ENCODE measurements at places on chromosomes 7 and 10.
A peak's percentile ranks its signal among the peaks of the same experiment; 100 is the strongest.

GRCh38 chr7:158849768-158850544, 6.4 kb upstream of the DYNC2I1 start:
- DNase-seq: no peak

DNA sequence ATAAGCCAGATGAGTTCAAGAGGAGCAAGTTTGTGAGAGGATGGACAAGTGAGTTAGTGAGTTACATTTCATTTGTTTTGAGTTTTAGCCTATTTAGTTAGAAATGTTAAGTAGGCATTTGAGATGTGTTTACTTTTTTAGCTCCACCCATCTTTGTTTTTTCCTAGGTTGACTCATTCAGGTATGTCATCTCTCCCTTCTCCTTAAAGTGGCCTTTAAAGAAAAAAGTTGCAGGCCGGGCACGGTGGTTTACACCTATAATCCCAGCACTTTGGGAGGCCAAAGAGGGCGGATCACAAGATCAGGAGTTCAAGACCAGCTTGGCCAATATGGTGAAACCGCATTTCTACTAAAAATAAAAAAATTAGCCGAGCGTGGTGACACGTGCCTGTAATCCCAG, 71.2 kb downstream of the BMPR1A start:
- DNase-seq: no peak

- no peak for DNase-seq
Measured at GRCh38 chr10:97140049-97140846, 45.5 kb downstream of the SLIT1 start.

GRCh38 chr10:36185097-36185496, 543.0 kb upstream of the FZD8 start:
- no peak for DNase-seq

DNA sequence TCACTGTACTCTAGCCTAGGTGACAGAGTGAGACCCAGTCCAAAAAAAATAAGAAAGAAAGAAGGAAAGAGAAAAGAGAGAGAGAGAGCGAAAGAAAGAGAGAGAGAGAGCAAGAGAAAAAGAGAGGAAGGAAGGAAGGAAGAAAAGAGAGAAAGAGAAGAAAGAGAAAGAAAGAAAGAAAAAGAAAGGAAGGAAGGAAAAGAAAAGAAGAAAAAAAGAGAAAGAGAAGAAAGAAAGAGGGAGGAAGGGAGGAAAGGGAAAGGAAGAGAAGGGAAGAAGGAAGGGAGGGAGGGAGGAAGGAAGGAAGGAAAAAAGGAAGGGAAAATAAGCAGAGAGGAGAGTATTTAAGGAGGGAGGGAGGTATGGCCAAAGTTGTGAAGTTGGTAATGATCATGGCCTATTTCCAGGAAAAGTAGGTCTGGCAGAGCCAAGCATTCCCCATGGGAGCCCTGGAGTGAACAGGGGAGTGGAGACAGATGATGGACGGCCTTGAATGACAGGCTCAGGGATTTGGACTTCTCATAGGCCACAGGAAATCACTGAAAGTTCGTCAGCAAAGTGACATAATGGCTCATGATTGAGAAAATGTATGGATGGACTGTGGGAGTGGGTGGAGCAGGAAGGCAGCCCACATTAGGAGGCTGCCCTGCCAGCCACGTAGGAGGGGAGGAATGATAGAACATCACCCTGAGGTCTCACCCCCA, 44.8 kb upstream of the CUX1 start:
- DNase-seq: no peak

DNA sequence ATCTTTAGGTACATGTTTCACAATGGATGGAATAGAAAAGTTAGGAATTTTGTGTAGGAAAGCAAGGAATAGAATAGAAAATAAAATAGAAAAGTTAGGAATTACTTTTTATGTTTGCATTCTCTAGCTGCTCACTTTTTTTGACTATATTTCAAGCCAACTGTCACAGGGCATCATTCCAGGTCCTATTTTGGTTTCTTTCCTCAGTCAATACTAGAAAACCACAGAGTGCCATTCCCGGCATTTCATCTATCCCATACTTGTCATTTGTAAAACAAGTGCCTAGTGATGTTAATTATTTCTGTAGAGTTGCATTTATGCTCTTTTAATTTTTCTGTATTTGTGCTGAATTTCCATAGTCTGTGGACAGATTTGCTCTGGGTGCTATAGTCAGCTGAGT, 66.2 kb downstream of the SDK1 start:
- no peak for DNase-seq

- no peak for DNase-seq
Measured at GRCh38 chr7:131583430-131583829, 27.0 kb upstream of the PODXL start.

GRCh38 chr10:26438534-26439341, 597 bp downstream of the APBB1IP start:
- peak; percentile 57 for DNase-seq

DNA sequence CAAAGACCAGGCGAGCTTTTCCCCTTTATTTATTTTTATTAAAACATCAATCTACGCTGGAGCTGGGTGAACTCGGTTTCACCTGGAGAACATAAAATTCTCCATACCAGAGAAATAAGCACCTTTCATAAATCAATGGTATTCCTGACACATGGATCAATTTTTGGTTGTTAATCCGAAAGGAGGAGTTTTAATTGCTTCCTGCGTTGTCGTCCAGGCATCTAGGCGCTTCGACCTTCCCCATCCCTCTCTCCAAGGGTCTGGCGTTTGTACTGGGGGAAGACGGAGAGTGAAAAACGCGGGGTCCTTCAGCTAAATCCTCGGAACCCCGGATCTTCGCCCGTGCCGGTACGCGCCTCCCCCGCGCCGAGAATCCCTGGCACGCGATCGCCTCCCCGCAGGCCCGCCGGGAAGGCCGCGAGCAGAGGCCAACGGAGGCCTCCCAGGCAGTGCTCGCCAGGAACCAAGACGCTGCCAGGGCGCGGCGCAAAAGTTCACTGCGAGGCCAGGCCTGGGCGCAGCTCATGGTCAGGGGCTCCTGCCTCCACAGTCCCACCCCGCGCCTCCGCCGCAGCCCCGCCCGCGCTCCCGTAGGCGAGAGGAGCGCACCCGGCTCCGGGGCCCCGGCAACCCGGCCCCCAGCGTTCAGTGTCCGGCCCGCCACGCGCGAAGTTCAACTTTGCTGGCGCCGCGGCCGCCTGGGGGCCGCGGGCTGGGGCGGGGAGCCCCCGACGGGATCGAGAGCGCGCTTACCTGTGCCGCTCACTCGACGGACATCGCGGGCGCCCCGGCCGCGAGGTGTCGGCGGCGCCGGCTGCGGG, 8.3 kb upstream of the EBF3 start:
- DNase-seq: no peak

- no peak for DNase-seq
Measured at GRCh38 chr7:43869867-43870240, 537 bp upstream of the MRPS24 start.

DNA sequence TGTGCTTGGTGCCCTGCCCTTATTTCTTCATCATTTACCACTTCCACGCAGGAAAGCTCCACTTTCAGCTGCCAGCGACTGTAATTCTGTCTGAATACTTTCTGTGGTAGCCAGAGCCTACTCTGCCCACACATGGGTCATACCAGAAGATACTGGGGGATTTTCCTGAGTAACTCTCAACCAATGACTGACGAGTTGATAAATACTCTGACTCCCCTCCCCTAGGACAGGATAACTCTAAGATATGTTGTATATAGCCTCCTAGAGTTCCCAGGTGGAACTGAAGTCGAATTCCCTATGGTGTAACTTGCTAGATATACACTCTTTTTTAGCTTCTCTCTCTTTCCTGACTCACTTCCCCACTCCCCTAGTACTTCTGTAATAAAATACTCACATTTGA, 29.8 kb downstream of the SEM1 start:
- DNase-seq: no peak

DNA sequence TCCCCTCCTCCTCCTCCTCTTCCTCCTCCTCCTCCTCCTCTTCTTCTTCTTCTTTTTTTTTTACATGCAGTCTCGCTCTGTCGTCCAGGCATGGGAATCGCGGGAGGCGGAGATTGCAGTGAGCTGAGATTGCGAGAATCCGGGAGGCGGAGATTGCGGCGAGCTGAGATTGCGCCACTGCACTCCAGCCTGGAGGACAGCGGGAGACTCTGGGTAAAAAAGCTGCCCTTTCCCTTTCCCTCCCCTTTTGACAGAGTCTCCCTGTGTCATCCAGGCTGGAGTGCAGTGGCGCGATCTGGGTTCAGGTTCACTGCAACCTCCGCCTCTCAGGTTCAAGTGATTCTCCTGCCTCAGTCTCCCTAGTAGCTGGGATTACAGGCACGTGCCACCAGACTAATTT, 168.1 kb upstream of the MALRD1 start:
- no peak for DNase-seq

GRCh38 chr7:17520941-17521340, 222.5 kb downstream of the AHR start:
- DNase-seq: no peak

DNA sequence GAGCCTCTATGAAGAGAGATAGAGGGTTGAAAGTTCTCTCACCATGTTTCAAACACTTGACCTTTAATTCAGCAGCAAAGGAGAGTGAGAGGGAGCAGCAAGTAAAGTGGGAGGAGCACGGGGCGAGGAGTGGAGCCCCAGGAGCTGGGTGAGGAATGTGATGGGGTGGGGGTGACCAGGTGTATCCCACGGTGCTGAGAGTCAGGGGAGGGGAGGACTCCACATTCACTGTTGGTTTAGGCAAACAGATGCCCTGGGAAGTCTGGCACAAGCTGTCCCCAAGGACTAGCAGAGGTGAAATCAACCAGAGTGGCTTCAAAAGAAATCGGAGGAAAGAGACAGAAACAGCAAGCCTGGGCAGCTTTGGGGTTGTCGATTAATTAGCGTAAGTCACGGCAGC, 101.8 kb upstream of the PITRM1 start:
- no peak for DNase-seq

DNA sequence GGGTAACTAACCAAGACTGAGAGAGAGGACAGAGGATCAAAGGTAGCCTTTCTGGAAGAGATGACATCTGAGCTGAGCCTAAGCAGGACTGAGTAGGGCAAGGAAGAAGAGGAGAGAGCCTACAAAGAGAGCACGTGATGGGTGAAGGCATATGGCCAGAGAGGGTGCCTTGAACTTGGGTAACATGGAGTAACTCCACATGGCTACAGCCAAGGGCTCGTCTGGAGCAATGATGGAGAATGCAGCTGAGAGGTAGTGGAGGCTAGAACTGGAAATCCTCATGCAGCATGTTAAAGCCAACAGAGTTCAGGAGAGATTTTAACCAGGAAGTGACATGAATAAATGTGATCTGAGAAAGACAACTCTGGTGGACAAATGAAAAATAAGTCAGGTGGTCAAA, 77.8 kb downstream of the LRRC17 start:
- no peak for DNase-seq

GRCh38 chr7:1943326-1943725, 273.2 kb downstream of the ELFN1 start:
- no peak for DNase-seq

- DNase-seq: no peak
Measured at GRCh38 chr7:80609751-80610150, 28.7 kb upstream of the CD36 start.

GRCh38 chr7:21430575-21430954, 2.7 kb downstream of the SP4 start:
- no peak for DNase-seq

DNA sequence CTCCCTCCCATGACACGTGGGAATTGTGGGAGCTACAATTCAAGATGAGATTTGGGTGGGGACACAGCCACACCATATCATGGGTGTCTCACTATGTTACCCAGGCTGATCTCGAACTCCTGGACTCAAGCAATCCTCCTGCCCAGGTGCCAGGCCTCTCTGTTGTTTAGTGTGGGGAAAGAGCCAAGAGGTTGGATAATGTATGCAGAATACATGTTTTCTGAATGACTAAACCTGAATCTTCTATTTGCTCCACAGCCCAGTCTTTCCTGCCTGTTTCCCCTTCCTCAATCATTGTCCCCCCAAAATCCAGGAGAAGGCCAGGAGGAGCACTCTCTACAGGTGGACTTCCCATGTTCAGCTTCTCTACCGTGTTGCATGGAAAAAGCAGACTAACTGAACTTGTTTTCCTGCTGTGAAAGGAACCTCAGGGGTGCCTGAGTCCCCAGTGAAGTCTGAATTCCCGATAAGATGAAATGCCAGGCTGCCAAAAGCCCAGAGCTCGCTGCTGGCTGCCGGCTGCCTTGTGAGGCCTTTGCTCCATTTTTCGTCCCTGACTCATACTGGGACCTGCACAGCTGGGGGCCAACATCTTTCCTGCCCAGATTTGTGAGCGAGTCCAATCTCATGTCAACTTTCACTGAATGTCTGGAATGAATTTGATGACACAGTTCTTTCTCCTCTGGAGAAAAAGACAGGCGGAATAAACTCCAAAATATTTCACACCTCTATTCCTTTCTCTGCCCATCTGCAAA, 588.0 kb downstream of the CALN1 start:
- no peak for DNase-seq

- no peak for DNase-seq
Measured at GRCh38 chr10:101145145-101145544, 14.0 kb downstream of the TLX1 start.

GRCh38 chr10:71664585-71664984, 55.0 kb downstream of the C10orf105 start:
- no peak for DNase-seq

- DNase-seq: no peak
Measured at GRCh38 chr7:149104749-149105148, 14.2 kb upstream of the ZNF786 start.

GRCh38 chr7:21352540-21353387, 75.1 kb upstream of the SP4 start:
- DNase-seq: no peak

- no peak for DNase-seq
Measured at GRCh38 chr7:17815318-17815717, 125.0 kb downstream of the SNX13 start.

- no peak for DNase-seq
Measured at GRCh38 chr7:114021135-114021534, 102.3 kb upstream of the PPP1R3A start.

DNA sequence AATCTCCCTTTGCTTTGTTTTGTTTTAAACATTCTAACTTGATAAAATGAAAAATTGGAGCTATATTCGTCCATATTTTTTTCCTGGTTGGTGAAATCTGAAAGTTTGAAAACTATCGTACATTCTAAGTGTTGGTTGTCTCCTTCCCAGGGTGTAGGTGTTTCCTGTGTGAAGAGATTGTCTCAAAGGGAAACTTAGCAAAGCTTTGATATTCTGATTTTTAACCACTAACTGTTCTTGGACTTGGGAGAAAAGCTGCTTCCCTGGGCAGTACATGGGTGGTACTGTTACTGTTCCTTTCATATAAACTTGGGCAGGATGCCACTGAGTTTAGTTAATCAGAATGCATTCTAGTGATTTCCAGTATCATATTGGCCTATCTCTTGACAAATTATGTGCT, 253.5 kb upstream of the LRGUK start:
- no peak for DNase-seq

GRCh38 chr7:889391-889790, 13.0 kb downstream of the GET4 start:
- no peak for DNase-seq

GRCh38 chr7:25953859-25954258, 198.1 kb upstream of the NFE2L3 start:
- DNase-seq: no peak

DNA sequence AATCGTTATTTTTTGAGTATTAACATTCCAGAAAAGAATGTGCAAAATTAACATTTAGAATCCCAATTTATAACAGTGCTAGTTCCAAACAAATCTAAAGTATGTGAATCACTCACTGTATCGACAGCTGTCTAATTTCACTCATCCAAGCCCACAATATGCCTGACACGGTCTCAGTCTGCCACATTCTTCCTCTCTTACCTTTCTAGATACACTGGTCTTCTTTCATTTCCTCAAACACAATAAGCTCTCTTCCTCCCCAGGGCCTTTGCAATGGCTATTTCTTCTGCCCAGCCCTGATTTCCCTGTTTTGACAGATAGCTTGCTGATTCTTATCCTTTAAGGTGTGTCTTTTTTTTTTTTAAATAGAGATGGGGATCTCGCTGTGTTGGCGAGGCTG, 48.8 kb downstream of the UBE2H start:
- DNase-seq: no peak
